ENCODE measurements at places on chromosomes 13 and 19. TPM values are rescaled to one million over a fixed set of nuclear protein-coding genes. Genes with fewer than 3 reads are reported as not detected.

- DNase-seq = no peak
Measured at GRCh38 chr19:30930941-30931706, 418.1 kb downstream of the TSHZ3 start.

DNA sequence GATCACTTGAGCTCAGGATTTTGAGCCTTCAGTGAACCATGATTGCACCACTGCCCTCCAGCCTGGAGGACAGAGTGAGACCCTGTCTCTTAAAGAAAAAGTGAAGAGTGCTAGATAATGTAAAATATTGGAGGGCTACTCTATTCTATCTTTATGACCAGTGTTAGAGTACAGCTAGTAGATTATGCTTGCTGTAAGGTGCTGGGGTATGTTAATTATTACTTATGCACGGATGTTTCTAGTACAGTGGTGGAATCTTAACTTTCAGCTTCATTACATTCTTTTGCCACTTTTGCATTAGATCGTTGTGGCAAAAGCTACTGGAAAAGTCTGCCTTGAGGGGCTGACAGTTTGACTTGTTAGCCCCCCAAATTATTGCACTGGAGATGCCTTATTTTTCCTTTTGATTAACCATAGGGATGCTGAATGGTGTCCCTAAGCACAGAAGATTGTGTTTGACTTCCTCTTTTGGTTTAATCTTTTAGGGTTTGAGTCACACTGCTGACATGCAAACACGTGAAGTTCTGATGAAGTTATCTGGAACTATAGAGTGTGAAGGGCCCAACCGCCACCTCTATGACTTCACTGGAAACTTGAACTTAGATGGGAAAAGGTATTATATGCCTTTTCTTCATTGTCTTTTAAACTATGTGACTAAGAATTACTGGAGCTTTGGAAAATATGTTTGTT lies 169.8 kb downstream of the ATP8A2 start:
- no peak for DNase-seq

- no peak for DNase-seq
Measured at GRCh38 chr13:31433207-31433606, 233.4 kb downstream of the B3GLCT start.

- peak; percentile 21 for DNase-seq
Measured at GRCh38 chr19:8304841-8305621, 3.1 kb downstream of the CD320 start.

DNA sequence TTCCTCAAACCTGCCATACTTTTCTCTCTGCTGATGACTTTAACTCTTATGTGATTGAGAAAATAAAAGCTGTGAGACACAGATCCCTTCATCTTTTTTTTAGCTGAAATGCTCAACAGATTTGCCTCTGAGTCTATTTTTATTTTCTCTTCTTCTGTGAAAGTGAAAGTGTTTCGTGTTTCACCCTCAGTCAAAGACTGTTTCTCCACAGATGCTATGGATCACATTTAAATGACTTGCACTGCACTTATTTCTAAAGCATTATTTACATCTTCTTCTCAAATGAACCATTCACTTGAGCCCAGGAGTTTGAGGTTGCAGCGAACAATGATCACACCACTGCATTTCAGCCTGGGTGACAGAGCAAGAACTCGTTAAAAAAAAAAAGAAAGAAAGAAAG lies 890.1 kb upstream of the PCDH20 start:
- no peak for DNase-seq

GRCh38 chr19:46659151-46660007 lies 1.6 kb downstream of the DACT3 start:
- peak; percentile 68 for DNase-seq

DNA sequence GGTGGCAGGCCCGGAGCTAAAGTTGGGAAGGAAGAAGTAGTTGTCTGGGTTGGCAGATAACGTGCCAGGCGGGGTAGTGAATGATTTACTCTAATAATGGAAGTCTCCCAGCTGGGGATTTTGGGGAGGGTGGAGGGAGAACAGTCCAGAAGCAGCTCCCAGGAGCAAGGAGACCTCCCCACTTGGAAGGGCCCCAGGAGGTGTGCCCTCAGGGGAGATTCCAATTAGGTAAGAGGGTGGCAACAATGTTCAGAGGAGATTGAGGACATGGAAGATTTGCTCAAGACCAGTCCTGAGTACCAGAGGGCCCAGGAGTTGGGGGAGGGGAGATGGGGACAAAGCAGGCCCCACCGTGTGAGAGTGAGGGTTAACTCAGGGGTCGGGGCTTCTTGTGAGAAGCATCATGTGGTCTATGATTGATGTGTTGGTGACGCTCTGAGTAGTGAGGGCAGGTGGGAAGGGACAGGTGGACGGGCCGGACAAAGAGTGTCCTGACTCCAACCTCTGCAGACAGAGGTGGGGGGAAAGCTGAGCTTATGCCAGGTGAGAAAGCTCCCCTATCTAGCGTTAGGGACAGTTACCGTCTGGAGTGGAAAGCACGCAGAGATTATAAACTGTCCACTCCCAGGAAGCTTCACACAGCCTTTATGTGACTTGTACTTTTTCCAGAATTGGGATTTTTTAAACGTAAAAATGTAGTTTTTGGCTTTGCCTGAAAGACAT lies 3.5 kb downstream of the SPINT2 start:
- no peak for DNase-seq

- peak; percentile 47 for DNase-seq
Measured at GRCh38 chr19:51064534-51065220, at the start of gene KLK13. TSS of gene KLK13 (minus strand) at chr19:51065092. CDS start at chr19:51065067, 25 bp downstream.

DNA sequence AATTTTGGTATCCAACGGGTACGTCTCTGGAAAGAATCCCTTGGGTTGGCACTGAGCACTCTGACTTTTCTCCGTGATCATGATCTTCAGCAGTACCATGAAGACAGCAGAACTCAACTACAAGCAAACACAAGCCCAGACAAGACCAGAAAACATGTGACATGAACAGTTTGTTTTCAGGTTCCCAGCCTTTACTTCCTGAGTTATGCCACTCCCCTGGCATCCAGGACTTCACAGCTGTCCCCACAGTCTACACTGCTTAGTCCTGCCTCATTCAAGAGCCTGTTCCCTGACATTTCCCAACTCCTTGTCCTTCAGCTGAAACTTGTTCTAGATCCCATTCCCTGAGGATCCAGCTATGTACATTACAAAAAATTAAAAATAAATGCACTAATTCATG lies 4.9 kb upstream of the N4BP2L1 start:
- DNase-seq = no peak

Gene PLIN4
- 30.0 TPM for total RNA-seq

Gene SYT3
- not detected for total RNA-seq

Data from ovary (tissue), 10 donors.